ENCODE measurements at places on chromosomes 6 and 20.

DNA sequence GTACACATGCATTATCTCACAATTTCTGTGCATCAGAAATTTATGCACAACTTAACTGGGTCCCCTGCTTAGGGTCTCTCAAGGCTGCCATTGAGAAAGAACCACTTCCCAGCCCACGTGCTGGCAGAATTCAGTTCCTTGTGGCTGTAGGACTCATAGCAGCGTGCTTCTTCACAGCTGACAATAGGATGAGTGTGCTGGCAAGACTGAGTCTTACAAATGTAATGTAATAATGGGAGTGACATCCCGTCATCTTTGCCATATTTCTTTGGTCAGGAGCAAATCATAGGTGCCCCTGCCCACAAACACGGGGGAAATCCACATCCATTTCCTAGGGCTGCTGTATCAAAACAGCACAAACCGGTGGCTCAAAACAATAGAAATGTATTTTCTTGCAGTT lies 77.4 kb downstream of the FIG4 start:
- DNase-seq: no peak

DNA sequence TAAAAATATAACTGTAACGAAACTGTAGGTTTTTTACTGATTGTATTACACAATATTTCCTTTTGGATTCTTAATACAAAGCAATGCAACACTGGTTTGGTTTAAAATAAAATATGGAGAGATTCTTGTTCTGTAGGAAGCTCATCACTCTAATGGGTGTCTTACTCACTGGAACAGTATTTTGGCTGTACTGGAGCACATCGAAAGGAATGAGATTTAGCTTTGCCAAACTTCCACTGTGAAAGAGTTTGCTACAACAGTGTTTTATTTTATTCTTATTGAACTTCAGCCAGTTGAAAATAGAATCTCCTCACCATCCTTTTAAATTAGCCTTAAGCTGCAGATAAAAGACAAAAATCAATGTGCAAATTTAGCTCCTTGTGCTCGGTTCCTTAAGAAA lies 230.7 kb upstream of the QKI start:
- no peak for DNase-seq

DNA sequence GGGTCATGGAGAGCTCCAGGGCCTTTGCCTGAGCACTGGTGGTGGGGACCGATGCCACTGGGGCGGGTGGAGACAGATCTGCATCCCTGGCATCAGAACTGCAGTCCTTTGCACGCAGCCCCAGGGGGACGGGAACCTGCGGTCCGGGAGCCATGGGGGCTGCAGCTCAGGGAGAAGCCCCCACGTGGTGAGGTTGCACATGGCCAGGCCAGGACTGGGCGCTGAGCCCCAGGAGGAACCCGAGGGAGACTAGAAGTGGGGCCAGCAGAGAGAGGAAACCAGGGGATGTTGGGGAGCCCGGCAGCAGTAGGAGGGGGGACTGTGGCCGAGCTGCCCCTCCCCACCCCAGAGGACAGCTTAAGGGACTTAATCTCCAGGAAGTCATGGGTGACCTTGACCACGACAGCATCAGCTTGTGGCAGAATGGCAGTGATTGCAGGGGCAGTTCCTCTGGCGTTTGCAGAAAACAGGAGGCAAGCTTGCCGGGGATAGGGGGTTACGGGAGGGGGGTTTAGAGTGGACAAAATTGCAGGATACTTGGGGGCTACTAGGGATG lies 18.0 kb upstream of the LSM14B start:
- no peak for DNase-seq

GRCh38 chr20:11895861-11896387 lies 21.8 kb upstream of the BTBD3 start:
- DNase-seq: no peak

GRCh38 chr6:37190159-37190535 lies 20.2 kb downstream of the PIM1 start:
- no peak for DNase-seq

DNA sequence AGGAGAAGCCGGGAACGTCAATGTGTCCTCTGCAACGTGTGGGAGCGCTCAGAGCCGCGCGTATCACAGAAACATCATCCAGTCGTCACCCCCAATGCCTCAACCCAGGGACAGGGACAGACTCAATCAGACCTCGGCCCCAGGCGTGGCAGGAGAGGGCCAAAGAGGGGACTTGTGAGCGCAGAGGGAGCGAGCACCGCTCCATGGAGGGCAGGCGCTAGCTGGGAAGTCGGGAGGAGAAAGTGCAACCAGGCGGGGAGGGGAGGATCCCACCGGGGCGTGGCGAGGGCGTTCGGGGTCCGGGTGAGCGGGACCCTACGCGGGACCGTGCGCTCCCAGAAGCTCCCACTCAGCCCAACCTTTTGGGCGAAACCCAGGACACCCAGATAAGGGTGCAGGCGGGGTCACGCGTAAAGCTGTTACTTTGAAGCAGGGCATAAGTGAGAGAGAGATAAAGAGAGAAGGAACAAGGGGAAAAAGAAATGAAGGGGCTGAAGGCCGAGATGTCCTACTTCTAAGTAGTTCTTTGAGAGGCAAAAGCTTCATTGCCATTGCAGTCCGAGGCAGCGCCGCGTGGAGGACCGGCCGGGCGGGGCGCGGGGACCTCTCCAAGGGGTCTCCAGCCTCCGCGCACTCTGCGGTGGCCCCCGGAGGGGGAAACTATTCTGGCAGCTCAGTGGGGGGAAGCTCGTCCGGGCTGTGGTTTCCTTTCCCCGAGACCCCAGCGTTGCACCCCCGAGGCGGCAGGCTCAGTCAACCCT lies 862 bp upstream of the SOBP start:
- DNase-seq: no peak

DNA sequence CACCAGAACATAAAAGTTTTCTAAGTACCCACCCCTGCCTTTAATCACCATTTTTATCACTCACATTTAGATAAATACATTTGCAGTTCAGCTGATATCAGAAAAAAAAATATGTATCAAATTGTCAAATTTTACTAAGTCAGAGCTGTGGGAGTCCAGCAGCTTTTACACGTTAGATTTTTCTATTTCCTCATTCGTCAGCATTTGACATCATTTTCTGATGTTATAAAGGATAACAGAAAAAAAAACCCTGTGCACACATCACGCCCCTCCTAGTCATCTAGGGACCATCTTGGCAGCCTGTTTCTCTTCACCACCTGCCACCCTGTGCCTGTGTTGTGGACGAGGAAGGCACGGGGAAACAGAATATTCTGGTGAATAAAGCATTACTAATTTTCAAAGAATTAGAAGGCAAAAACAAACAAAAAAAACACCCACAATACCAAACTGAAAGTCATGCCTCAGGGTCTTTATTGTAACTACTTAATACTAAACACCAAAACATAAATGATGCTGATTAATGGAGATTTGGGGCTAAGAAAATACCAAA lies 12.4 kb downstream of the B4GALT5 start:
- no peak for DNase-seq

DNA sequence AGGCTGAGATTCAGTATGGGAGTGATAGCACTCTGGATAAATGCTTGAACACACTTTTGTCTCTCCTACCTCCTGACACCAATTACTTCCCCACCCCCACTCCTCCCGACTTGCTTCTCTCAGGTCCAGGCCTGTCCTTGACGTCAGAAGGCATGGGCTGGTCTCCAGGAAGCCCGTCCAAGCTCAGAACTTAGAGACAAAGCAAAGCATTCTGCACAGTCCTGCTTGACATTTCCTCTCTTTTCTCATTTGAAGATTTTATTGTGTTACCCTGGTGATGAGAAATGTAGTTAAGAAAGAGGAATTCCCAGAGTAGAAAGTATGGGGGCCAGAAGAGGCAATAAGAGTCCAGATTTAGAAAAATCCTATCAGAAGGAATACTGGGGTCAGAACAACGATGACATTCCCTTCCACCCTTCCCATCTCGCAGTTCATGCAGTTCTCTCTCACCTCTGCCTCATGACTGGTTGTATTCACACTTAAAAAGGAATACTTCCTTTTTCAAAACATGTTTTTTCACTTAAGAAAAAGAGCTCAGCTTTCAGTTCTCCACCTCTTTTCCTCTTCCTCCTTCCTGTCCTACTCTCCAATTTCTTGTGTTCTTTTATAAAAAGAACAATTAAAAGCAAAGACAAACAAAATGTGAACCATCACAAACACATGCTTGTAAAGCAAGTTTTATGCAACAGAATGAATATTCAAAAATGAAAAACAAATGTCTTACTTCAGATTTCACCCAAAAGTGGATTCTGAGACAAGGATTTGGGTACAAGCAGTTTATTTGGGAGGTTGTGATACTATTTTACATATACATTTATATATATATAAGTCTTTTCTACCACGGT lies 18.5 kb upstream of the FAM184A start:
- DNase-seq: no peak

GRCh38 chr20:41017448-41018042 lies 11.1 kb upstream of the TOP1 start:
- no peak for DNase-seq

DNA sequence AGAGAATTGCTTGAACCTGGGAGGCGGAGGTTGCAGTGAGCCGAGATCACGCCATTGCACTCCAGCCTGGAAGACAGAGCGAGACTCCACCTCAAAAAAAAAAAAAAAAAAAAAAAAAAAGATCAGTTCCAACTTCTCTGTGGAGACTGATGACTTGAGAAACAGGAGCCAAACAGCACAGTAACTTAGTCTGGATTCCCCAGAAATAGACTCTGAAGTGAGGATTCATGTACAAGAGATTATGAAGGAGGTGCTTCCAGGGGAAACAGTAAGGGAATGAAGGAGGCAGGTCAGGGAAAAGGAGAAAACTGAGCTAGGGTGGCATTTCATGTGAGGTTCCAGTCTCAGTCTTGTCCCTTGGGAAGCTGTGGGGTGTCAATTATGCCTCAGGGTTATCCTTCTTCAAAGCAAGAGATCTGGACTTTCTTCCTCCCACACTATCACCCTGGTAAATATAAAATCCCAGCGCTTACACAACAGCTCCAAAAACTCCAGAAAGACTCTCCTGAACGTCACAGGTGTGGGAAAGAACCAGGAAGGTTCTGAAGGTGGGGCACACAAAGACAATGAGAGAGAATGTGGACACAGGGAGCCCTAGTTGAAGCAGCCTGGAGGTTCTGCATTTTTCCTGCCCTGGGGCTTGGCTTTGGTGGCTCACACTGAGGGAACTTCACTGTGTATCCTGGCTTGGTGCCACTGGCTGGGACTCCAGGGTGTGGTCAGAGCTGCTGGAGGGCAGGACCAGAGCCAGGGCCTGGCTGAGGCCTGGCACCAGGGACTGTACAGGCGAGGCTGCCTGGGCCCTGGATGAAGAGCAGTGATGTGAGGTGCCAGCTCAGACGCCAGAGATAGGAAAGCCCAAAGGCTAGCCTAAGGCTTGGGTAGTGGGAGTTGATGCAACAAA lies 46.8 kb downstream of the PCNA start:
- no peak for DNase-seq
